ENCODE measurements at places on chromosomes 6 and 20.

DNA sequence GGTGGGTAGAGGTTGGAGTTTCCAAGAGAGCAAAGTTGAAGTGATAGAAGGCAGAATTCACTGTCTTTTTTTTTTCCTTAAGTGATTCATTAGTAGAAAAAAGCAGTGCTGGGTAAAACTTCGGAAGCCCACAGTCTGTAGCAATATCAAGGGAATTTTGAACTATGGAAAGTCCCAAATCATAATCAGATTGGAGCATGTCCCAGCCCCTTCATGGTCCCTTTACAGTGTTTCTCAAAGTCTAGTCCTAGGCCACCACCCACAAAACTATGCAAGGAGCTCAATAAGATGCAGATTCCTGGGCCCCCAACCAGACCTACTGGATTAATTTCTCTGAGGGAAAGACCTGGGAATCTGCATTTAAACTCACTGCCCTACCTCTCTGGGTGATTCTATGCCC is 22.6 kb downstream of the NEDD9 start:
- no peak for DNase-seq

DNA sequence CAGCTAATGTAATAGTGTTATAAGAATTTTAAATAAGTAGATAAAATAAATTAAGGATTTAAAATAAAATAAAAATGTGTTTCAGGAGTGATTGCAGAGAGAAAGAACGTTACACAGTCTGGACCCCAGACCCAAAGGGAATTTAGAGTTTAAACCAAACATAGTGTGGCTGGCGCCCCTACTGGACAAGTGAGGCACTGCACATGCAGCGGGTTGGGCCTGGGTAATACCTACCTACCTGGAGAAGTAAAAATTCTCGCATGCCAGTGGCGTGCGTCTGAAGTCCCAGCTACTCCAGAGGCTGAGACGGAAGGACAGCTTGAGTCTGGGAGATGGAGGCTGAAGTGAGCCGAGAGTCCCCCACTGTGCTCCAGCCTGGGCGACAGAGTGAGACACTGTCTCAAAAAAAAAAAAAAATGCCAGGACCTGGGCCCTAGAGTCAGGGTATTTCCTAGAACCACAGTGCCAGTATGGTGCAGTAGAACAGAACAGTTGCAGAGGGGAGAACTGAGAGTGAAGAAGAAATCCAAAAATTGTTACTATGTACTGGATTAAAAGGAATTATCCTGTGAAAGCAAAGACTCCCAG is 71.4 kb upstream of the TCF21 start:
- no peak for DNase-seq

- peak; percentile 58 for DNase-seq
These were observed at the start of gene DNAAF9 for GRCh38 chr20:3407040-3407770. TSS of gene DNAAF9 (minus strand) at chr20:3407669. CDS start at chr20:3407557, 112 bp downstream.

DNA sequence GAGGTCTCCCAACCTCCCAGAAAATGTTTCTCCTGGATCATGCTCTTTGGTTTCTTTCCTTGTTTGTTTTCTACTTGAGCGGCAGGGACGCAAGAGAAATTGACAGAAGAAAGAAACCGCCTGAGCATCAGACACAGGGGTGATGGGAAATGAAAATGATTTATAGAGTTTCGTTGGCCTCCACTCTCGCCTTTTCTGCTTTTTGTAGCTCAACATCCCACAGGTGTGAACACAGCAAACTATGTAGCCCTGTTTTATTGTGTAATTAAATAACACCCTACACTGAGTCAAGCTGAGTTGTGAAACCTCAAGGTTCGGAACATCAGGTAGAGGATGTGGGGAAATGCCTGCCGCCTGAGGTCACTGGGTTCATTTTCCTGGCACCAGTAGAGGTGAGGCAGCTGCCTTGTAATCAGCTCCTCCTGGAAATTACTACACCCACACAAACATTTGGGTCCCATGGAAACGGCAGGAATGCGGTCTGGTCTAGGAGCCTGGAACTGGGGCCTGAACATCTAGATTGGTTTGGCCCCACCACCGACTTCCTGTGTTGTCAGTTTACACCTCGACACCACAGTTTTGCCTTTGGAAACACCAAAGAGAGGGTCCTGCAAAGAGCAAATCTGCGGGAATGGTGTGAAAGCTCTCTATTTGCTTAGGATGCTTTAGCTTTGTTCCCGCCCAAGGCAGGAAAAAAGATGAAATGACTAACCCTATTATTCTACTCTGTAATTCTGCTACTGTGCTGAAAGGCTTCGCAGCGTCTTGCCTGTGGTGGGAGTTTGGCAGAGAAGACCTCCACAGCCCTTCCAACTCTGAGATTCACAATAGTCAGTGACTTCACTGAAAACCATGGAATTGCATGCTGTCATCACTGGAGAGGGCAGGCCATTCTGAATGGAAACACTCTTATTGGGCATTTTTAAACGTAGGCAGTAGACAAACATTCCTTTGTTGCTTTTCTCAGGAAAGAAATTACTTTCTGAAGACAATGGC is 53.0 kb downstream of the ADAT2 start:
- DNase-seq = no peak

DNA sequence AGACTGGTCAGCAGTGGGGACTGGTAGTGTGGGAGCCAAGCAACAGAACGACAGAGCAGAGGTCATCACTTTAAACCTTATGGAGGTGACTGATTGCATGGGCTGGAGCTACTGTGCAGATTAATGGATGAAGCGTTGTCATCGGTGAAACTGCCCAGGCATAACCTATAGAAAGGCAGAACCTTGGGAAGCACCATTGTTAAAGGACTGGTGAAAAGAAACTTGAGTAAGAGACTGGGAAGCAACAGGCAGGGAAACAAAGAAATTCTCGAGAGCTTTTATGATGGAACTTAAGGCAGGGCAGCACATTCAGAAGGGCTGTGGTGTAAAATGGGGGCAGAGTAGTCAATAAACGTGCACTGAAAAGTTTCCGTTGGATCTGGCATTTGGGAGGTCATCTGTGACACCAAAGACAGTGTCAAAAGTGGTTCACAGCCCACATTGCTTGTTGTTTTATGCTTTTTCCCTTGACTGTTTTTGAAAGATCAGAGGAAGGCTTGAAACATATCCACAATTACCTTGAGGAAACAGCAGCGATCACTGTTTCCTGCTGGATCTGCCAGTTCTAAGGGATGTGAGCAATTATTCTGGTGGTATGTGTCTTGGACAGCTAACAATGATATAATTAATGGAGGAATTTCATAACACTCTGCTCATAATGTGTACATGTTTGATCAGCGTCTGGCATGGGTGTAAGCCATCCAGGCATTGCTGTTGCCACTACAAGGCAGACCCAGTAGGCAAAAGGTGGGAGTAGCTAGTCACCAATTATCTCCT is 62.7 kb downstream of the LRRC1 start:
- no peak for DNase-seq

DNA sequence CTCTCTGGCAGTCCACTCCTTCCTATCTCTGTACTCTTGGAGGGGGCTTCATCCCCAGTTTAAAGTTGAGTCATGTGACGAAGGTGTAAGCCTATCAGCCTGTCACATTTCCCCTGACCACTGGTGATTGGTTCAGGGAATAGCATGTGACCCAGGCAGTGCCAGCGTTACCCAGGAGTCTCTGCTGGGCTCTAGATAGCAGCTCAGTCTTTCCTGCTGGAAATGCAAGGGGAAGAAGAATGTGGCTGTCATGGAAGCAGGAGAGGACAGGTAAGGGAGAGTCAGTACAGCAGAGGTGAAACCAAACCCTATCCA is 35.6 kb upstream of the NFATC2 start:
- DNase-seq = no peak

DNA sequence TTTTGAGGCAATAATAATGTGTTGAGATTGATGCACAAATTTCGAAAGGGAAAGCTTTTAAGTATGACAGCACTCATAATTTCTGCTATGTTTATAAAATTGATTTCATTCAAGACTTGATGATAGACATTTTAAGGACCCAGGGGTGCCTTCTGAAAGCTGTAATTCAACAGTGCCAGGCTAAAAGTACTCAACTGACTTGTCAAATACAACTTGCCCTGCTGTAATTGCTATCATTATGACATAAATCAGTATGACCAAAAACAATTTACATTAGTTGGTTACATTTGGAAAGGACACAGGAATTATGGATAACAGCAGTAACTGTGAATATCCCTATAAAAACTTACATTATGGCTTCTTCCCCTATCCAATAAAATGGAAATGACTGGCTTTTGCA is 178.9 kb downstream of the MMUT start:
- no peak for DNase-seq

- DNase-seq = no peak
These were observed 2.9 kb downstream of the AVP start for GRCh38 chr20:3081641-3082040.

DNA sequence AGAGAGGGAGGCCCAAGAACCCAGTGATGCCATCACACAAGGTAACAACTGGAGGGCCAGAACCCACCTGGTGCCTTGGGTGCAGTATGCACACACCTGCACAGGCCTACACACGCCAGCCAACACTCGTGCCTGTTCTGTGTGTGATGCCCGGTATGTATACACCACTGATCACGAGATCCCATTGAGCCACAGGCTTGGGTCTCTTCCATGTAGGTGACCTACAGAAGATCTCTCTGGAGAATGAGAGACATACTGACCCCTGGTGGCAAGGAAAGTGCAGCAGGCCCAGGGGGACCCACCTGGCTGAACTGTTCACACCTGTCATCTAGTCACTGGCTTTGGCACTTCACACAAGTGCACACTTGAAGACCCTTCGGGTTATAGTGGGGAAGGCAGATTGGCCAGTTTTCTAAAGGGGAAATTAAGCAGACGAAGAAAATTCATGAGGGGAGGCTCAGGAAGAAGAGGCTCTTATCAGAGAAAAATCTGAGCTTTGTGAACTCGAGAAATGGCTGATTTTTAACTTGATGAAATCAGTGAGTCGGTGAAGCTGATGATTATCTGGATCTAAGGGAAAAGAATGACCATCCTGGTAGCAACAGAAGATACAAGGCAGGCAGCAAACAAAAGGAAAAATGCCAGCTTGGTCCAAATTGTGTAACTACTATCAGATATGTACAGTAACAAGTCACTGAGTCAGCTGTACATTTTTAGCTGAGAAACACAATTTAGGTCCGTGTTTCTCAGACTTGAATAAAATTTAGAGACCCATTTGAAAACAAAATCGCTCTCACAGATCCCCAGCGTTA is 69.1 kb upstream of the PBOV1 start:
- no peak for DNase-seq

GRCh38 chr6:12570461-12571030 is 146.0 kb upstream of the PHACTR1 start:
- no peak for DNase-seq

GRCh38 chr6:22146678-22146930 is 150.2 kb downstream of the PRL start:
- DNase-seq = no peak

DNA sequence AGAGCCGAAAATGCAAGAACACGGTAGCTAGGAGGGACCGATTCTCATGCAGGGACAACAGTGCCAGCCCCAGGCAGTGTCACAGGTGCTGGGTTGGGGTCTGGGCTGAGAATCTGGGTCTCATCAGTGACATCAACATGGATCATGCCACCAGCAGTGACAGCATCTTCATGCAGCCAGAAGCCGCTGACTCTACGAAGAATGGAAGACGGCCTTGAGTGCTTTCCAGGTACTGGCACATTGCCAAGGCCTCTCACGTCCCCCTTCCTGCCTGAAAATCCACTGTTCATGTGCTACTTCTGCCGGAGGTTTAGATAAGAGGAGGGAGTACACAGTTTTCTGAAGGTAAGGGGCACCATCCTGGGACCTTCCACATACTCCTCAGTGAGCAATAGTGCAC is 141.1 kb upstream of the FOXQ1 start:
- DNase-seq = no peak

GRCh38 chr6:37884548-37884947 is 65.0 kb downstream of the ZFAND3 start:
- DNase-seq = no peak

GRCh38 chr20:47675190-47676142 is 109.8 kb downstream of the SULF2 start:
- no peak for DNase-seq

- DNase-seq = peak; percentile 30
These were observed 725 bp downstream of the OSER1 start for GRCh38 chr20:44209686-44210405.

Data from MV-4-11 (cell line).